Activated CD4-positive, alpha-beta memory T cell treated with anti-CD3 and anti-CD28 coated beads, Interleukin-2, amount 10 ng/mL, durations not matched to agents 7 days and 5 days (primary cell): ENCODE measurements at places on chromosomes 11 and 22.

DNA sequence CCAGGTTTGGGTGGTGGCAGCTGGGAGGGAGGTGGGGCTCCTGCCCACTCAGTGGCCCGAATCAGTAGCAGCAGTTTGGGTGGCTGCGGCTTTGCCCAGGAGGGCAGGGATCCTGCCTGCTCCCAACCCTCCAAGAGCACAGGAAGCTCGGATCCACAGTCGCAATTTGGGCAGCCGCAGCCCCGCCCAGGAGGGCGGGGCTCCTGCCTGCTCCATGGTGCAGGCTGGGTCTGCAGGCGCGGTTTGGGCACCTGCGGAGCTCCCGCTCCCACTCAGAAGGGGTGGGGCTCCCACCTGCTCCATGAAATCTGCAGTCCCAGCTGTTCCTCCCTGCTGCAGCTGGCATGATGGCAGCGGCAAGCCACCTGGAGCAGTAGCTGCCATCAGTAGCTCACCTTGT, 38.1 kb upstream of the CALCB start:
- no peak for DNase-seq

- peak; percentile 44 for DNase-seq
These were observed 581 bp upstream of the EIF3L start for GRCh38 chr22:37848587-37849088.

- no peak for DNase-seq
These were observed 22.0 kb upstream of the CTSC start for GRCh38 chr11:88359541-88359940.

DNA sequence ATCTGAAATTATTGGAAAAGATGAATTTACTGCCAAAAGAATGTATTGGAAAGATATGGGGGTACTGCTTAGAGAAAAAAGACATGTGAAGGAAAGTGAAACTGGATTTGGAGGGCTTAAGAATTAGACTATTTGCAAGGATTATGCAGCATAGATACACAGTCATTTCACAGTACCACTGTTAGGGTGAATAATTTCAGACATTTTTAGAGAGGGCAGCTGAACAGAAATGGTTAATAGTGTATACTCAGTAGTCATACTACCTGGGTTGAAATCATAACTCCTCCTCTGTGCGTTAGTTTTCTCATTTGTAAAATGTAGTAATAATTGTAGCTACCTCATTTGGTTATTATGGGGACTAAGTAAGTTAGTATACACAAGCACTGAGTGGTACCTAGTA, 33.0 kb downstream of the GAS2 start:
- no peak for DNase-seq

- DNase-seq = peak; percentile 49
These were observed 103.4 kb downstream of the BRD1 start for GRCh38 chr22:49724030-49724892.

DNA sequence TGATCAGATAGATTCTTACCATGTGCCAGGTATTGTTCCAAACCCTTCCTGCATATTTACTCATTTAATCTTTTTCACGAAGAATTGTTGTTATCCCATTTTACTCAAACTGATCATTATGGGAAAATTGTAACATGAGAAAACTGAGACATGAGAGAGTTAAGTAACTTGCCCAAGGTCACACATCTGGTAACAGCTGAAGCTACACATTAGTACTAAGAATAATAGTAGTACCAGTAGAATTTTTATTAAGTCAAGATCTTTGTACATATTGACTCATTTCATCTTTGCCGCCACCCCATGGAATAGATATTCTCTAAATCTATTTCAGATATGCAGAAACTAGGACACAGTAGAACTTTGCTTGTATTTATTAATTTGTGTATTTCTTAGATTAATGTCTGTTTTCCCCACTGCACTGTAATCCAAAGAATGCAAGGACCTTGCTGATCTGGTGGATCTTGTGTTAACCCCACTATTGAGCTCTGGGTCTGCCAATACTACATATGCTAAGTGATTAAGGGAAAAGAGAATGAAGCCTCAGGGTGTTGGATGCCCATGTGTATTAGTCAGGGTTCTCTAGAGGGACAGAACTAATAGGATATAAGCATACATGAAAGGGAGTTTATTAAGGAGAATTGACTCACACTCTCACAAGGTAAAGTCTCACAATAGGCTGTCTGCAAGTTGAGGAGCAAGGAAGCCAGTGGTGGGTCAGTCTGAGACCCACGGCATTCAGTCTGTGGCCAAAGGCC, 72.8 kb downstream of the PARVA start:
- DNase-seq = no peak

- no peak for DNase-seq
These were observed 93.9 kb upstream of the MTMR2 start for GRCh38 chr11:96017856-96018255.

GRCh38 chr11:117997406-117997805, 11.2 kb downstream of the IL10RA start:
- DNase-seq = peak; percentile 33

GRCh38 chr11:118008271-118008911, 22.2 kb downstream of the IL10RA start:
- no peak for DNase-seq

DNA sequence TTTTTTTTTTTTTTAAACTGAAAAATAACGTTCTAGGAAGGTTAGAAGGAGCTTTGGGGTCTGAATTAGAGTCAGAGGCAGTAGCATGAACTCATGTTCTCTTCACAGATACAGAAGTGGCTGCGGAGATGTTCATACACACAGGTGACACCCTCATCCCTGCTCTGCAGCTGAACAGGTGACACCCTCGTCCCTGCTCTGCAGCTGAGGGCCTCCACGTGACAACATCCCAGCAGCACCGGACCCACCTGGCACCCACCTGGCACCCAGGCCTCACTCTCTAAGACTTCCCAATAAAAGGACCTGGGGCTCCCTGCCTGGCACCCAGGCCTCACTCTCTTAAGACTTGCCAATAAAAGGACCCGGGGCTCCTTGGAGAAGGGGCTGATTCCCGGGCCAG, 19.8 kb downstream of the DRD4 start:
- no peak for DNase-seq

GRCh38 chr22:27883656-27884350, 35.3 kb downstream of the PITPNB start:
- no peak for DNase-seq

DNA sequence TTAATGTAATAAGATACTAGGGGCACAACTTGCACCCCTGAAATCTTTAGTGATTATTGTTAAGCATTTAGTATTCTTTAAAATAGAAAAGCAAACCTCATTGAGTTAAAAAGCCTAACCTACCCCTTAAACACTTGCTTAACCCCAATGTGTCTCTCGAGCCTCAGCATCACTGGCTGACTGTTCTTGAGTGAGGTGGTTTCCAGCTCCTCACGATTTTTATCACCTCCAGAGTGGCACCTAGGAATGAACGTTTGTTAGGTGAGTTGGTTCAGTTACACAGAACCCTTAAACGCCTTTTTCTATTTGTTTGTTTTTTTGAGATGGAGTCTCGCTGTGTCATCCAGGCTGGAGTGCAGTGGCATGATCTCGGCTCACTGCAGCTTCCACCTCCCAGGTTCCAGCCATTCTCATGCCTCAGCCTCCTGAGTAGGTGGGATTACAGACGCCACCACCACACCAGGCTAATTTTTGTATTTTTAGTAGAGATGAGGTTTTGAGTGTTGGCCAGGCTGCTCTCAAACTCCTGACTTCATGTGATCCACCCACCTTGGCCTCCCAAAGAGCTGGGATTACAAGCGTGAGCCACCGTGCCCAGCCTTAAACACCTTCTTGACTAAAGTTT, 13.7 kb downstream of the YWHAH start:
- no peak for DNase-seq

- DNase-seq = no peak
These were observed 94.9 kb downstream of the ZBTB16 start for GRCh38 chr11:114154271-114155047.

DNA sequence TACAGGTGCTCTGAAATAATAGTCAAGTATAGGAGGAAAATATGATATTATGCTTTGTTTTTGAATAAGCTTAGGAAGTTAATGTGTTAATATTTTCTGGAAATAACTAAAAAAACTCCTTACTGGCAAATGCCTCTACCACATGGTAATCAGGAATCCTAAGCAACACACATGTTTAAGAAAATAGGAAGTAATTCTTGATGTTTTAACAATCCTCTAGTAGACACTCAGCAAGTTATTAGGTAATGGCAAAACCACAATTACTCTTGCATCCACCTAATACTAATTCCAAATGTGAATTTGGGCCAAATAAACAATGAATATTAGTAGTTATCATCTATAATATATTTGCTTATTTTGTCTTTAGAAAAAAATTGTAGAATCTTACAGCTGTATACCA, 53.6 kb downstream of the SLC35F2 start:
- DNase-seq = no peak

DNA sequence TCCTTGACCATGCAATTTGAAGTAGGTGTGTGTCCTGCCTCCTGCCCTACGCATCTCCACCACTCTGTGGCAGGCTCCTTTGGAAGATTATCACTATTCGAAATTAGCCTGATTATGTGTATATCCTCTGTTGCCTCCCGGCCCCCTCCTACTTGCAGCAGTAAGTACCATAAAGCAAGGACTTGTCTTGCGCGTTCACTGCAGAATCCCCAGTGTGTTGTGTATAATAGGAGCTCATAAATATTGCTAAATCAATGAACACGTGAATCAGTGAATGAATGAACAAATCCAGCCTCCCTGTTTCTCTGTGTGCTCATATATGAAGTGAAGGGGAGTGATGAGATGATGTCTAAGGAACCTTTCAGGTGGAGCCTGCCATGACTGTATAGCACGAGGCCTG, 210.7 kb downstream of the DBX1 start:
- no peak for DNase-seq

DNA sequence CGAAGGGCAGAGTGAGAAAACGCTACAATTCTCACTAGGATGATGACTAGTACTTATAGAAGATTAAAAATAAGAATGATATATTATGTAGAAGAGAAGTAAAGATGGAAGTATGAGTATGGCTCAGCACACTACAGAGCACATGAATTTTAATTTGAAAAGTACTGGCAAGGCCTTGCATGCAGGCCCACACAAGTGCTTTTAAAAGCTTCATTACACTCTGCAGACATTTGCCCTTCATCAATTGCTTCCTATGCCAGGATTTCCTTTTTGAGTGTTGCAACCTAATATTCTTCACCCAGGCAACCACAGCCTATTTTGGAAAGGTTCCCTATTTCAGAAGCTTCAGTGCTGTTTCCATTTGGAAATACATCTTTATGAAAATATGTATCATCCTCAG, 81.1 kb downstream of the LARGE2 start:
- no peak for DNase-seq

GRCh38 chr22:49934160-49934890, 15.9 kb downstream of the CRELD2 start:
- DNase-seq = peak; percentile 53

- no peak for DNase-seq
These were observed 33.3 kb downstream of the ANO1 start for GRCh38 chr11:70111269-70112016.

- peak; percentile 43 for DNase-seq
These were observed 12.2 kb upstream of the OR52D1 start for GRCh38 chr11:5476186-5476819.

- no peak for DNase-seq
These were observed 23.6 kb downstream of the RPS6KA4 start for GRCh38 chr11:64382586-64382985.

DNA sequence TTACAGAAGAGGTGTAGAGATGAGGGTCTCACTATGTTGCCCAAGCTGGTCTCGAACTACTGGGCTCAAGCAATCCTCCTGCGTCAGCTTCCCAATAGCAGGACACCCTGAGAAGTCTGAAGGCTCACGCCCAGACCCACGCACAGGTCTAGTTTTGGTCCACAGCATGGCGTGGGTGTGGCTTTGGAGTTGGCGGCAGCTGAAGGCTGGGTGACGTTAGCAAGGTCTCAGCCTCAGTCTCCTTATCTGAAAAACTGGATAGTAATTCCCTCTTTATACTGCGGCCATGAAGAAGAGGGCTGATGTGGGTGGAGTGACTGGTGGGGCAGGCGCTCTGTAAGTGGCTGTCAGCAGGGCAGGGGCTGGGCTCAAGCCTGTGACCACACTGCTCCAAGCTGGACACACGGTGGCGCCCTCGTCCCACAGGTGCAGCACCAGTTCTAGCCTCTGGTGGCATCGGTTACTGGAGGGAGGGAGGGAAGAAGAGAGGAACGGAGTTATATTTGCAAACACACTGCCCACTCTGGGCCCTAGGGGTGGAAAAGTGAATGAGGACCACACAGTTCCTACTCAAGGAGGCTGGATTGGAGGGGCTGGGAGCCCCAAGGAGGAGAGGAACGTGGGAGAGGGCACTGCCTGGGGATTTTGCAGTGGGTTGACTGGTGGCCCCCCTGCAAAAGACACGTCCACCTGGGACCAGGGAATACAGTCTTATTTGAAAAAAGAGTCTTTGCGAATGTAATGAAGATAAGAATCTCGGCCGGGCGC, 19.6 kb upstream of the CARD10 start:
- peak; percentile 94 for DNase-seq

- DNase-seq = no peak
These were observed 15.8 kb upstream of the FLI1 start for GRCh38 chr11:128678024-128678423.

- DNase-seq = no peak
These were observed 48.4 kb downstream of the SFI1 start for GRCh38 chr22:31544481-31545480.

DNA sequence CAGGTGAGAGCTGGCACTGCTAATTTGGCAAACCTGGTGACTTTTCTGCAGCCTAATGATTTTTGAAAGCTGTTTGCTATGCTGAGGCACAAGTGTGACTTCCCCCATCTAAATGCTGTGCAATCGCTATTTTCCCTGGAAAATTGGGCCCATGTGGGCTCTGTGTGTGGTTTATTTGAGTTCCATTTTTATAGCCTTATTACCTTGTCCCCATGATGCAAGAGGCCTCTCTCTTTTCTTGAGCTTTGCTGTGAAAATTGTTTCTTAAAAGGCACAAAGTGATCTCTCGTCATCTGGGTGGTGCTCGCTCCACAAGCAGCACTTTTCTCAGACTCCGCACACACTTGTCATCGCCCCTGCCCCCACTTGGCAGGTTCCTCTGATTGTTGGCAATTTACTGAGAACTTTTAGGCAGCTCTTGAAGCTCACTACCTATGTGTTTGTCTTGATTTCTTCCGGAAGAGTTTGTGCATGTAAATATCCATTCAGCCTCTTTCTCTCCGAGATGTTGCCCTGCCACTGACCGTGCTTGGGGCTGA, 24.9 kb downstream of the BMAL1 start:
- DNase-seq = no peak

DNA sequence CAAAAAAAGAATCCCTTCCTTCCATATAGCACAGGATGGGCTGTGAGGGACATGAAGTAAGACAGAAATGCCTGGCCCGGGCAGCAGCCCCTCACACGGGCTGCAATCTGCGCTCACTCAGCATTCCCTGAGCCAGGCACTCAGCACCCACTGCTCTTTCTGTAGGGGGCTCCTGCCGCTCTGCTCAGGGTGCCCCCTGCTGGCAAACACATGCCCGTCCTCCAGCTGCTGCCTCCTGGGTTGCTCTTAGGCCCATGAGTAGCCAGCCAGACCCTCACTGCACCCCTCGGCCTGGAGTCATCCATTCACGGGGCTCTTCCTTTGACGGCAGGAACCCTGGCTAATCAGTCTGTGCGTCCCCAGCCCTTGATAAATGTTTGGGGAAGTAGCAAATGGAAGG, 6.9 kb downstream of the MCAT start:
- peak; percentile 44 for DNase-seq
